Activated CD8-positive, alpha-beta memory T cell treated with anti-CD3 and anti-CD28 coated beads for 1 hour (primary cell): ENCODE measurements at places on chromosomes 16 and 17.
A peak's percentile ranks its signal among the peaks of the same experiment; 100 is the strongest.

- DNase-seq, result no peak
Observed at GRCh38 chr17:19555746-19556145, 22.1 kb downstream of the SLC47A1 start.

DNA sequence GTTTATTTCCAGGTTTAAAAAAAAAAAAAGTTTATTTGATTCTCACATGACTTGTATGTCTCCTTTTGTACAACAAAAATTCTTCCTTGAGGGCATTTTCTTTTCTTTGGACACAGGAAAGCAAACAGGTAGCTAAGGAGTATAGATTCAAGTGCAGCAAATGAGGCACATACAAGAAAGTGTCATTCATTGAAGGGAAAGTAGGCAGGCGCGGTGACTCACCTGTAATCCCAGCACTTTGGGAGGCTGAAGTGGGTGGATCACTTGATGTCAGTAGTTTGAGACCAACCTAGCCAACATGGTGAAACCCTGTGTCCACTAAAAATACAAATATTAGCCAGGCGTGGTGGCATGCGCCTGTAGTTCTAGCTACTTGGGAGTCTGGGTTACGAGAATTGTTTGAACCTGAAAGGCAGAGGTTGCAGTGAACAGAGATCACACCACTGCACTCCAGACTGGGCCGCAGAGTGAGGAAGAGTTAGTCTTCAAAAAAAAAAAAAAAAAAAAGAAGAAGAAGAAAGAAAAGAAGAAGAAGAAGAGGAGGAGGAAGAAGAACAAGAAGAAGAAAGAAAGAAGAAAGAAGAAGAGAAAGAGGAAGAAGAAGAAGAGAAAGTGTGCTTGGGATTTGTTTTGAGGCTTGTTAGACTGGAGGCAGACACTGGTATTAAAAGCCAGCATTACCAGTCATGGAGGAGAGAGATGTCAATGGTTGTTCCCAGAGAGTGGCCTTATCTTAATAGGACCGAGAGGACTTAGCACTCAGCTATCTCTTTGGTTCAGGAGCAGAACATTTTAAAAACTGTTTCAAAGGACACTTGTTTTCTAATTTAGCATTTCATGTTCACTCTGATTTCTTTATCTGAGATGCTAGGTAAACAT is 19.7 kb downstream of the GINS3 start:
- DNase-seq, result no peak

DNA sequence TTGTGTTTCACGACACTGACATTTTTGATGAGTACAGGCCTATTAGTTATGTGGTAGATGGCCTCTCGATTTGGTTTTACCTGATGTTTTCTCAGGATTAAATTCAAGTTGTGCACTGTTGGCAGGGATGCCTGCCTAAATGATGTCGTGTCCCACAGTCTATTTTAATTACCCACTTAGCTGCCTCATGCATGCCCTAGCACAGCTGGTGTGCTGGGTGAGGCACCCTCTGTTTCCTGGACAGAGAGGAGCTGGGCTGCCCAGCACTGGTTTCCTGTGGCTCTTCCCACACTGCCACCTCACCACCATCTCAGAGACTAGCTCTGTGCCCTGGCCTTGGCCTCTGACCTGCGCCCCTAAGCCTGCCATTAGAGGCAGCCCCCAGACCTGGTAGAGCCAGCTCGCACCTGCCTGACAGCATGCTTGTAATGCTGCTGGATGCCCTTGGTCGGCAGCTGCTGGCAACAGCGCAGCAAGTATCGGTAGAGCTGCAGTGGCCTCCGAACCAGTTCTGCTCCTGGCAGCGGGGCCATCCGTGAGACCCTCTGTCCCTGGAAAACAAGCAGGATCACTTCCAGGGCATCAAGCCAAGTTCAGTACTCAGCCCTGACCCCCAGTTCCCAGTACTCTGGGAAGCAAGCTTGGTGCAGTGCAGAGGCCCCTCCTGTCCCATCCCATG is 10.9 kb downstream of the LYRM9 start:
- no peak for DNase-seq

DNA sequence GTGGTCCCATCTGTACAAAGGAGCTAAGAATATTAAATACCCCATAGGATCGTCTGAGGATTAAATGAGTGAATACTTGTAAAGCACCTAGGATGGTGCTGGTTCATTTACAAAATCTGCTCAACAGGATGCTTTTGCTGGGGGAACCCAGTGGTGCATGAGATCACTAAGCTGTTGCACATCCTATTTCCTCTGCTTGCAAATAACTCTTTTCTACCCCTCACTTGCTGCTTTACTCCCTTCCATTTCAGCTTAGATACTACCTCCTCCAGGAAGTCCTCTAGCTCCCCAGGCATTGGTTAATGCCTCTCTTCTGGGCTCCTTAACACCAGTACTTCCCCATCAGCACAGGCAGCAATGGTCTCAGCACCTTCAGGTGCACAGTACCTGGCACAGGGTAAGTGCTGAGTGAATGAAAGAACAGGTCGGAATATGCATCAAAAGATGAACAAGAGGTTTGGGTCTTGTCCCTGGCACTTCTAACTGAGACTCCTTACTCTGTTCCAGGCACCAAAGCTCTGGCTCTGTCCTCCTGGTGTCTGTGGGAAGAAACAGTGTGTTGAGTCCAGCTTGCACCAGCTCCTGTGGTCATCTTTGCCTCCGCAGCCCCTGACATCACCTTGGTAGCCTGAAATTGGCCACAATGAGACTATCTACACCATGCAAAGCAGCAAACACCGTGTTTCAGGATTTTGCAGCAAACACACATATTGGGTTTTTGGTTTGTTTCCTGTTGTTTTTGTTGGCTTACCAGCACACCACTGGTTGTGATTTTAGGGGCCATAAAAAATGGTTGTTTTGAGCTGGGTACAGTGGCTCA is 24.1 kb upstream of the IL21R start:
- no peak for DNase-seq

GRCh38 chr17:51643702-51644490 is 383.6 kb downstream of the UTP18 start:
- no peak for DNase-seq

- DNase-seq, result no peak
Observed at GRCh38 chr16:17343028-17343427, 127.7 kb downstream of the XYLT1 start.

DNA sequence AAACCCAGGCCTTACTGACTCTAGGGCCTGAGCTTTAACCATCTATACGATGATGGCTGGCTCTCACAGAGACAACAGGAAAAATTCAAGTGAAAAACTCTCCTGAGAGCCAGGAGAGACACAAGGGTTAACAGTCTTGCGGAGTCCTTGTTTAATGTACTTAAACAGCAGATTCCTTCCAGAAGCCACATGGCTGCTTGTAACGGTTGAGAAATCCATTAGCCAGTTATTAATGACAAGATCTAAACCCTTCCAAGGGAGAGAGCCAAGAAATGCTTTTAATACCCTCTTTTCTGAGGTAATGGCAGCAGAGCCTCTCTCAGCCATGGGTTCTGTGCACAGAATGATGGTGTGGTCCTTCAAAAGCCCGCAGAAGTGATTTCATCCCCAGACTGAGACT is 5.2 kb upstream of the ALDOA start:
- DNase-seq, result no peak

DNA sequence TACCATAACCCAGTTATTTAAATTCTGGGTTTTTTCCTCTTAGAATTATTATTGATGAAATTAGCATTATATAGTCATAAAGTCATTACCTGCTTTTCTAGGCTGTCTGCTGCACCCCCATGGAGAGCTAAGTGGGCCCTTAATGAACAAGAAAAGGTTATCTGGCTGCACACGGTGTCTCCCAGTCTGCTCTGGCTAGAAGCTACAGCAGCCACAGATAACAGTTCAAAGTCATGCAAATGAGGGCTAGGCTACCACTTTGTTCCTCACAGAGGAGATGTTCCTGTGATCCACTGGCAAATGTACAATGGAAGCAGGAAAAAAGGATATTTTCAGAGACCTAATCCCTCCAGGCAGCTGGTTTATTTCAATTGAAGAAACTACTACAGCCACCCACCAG is 112.1 kb downstream of the SNX11 start:
- no peak for DNase-seq

GRCh38 chr16:87406495-87407088 is 14.5 kb downstream of the MAP1LC3B start:
- DNase-seq, result no peak

DNA sequence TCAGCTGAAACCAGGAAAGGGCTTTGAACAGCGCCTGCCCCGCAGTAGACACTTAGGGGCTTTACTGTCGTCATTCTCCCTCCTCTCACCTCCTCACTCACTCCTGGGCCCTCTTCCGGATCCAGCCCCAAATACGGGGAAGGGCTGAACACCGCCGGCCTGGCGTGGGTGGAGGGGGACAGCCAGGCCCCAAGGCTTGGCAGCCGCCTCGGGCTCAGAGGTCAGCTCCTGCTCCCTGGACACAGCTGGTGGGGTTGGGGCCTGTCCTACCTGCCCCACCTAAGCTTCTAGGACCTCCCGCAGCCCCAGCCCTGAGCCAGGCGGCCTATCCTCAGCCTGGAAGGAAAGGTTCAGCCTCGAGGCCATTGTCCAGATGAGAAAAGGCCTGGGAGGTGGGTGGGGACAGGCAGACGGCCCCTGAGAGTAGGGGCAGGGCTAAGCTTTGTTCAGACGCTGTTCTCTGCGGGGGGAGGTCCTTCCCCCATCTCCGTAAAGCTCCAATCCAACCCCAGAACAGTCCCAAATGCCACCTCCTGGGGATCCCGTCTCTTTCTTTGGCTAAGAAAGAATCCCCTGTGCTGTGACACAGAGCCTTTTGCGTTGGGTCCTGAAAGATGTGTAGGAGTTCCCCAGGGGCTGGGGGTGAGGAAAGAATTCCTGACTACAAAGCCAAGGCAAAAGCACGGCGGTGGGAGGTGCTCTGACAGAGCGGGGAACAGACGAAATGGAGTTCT is 881 bp upstream of the LLGL1 start:
- DNase-seq, result no peak

- DNase-seq, result no peak
Observed at GRCh38 chr16:64217789-64218535, 903.9 kb downstream of the CDH11 start.

- DNase-seq, result no peak
Observed at GRCh38 chr17:2709183-2709661, 2.3 kb downstream of the CLUH start.

DNA sequence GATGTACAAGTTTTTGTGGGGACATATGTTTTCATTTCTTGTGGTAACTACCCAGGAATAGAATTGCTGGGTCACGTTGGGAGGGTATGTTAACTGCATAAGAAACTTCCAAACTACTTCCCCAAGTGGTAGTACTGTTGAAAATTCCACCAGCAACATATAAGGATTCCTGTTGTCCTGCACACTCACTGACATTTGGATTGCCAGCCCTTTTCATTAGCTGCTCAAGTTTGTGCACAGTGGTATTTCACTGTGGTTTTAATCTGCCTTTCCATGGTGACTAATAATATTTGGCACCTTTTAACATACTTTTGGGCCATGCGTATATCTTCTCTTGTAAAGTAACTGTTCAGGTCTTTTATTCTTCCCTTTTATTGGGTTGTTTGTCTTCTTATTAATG is 103.3 kb downstream of the GNAO1 start:
- no peak for DNase-seq

GRCh38 chr17:82412535-82413520 is 5.3 kb upstream of the HEXD start:
- no peak for DNase-seq

DNA sequence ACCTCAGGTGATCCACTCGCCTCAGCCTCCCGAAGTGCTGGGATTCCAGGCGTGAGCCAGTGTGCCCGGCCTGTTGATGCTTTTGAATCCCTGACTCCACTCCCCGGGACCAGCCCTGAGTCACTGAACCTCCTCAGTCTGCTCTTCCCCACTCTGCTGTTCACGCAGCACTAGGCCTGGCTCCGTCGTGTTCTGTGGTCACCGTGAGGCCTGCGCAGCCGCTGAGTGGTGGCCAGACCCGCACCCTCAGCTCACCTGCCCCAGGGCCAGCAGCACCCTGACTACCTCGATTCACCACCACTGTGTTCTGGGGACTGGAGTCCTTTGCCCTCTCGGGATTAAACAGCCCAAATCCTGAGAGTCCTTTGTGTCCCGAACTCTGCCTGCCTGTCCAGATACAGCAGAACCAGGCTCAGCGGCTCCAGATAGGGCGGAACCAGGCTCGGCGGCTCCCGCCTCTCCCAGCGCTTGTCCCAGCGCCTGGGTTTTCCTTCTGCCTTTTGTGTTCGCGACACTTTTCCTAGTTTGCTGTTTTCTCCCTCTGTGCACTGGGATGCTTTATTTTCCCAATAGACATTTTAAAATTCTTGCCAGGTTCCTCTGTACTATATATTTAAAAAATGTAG is 58.6 kb upstream of the ENDOV start:
- DNase-seq, result no peak

- peak; percentile 92 for DNase-seq
Observed at GRCh38 chr17:7851438-7852261, 3.2 kb upstream of the TMEM88 start.

DNA sequence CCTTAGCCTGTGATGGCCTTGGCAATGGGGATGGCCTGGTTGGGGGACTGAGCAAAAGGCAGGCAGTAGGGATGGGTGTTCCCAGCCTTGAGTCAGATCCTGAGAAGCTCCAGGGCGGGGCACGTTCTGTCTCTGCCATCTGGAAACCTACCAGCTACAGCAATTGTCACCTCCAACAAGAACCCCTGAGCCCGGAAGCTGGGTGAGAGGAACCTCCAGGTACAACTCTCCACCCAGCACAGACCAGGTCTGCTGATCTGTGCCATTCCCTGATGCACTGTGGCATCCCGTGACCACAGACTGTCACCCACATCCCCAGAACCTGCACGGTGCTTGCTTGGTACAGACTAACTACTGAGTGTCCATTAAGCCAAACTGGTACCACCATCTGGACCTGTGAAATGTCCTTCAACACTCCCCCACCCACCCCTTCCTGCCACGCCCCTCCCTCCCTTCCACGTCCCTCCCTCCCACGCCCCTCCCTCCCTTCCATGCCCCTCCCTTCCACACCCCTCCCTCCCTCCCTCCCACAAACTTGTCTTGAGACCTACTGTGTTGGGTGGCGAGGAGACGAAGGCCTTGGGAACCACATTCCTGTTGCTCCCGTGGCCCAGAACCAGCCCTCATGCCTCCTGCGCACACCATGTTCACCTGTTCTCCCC is 16.6 kb downstream of the MYO15B start:
- no peak for DNase-seq

- DNase-seq, result no peak
Observed at GRCh38 chr17:36132421-36132831, 28.8 kb downstream of the CCL4 start.

- no peak for DNase-seq
Observed at GRCh38 chr16:49311823-49312222, 30.2 kb upstream of the CBLN1 start.
